ENCODE measurements at places on chromosomes 11 and 22.
A peak's percentile ranks its signal among the peaks of the same experiment; 100 is the strongest.

GRCh38 chr11:10247011-10247410 is 47.0 kb downstream of the SBF2 start:
- DNase-seq: no peak

- DNase-seq: no peak
Observed at GRCh38 chr11:23919455-23919854, 577.4 kb upstream of the LUZP2 start.

- DNase-seq: peak; percentile 85
Observed at GRCh38 chr11:130737866-130738431, 178.3 kb downstream of the SNX19 start.

DNA sequence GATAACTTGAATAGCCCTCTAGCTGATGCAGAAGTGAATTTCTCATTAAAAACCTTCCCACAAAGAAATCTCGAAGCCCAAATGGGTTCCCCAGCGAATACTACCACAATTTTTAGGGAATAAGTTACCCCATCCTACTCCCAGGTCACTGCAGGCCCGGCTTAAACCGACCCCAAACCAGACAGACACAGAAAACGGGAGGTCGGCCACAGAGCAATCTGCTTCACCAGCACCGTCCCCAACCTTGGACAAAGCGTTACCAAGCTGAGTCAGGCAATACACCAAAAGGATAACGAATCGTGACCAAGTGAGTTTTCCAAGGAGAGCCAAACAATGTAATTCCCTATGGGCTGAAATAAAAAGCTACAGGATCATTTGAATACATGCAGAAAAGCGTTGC is 575 bp upstream of the MOV10L1 start:
- no peak for DNase-seq

DNA sequence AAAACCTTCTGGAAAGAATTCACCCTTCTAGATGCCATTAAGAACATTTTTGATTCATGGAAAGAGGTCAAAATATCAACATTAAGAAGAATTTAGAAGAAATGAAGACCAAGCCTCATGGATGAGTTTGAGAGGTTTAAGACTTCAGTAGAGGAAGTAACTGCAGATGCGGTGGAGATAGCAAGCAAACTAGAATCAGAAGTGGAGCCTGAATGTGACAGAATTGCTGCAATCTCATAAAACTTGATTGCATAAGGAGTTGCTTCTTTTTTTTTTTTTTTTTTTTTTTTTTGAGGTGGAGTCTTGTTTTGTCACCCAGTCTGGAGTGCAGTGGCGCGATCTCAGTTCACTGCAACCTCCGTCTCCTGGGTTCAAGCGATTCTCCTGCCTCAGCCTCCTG is 51.6 kb downstream of the MS4A13 start:
- DNase-seq: no peak

DNA sequence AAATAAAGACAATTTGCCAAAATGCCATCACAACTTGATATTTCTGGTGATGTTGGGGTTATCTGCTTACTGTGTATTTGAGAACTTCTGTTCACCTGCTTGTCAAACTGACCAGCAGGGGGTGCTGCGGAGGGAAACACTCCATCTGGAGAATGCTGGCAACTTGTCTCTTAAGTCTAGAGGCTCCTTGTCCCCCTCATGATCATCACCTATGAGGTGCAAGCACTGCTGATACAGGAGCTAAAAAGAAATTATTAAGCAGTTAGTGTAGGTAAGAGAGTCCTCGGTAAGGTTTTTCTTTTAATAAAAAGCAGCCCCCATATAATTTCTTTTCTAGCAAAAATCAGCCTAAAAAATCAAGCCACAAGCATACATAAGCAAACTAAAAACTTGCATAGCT is 32.7 kb upstream of the GLYATL1B start:
- DNase-seq: peak; percentile 78

- peak; percentile 38 for DNase-seq
Observed at GRCh38 chr22:24728790-24729637, 45.5 kb downstream of the PIWIL3 start.

DNA sequence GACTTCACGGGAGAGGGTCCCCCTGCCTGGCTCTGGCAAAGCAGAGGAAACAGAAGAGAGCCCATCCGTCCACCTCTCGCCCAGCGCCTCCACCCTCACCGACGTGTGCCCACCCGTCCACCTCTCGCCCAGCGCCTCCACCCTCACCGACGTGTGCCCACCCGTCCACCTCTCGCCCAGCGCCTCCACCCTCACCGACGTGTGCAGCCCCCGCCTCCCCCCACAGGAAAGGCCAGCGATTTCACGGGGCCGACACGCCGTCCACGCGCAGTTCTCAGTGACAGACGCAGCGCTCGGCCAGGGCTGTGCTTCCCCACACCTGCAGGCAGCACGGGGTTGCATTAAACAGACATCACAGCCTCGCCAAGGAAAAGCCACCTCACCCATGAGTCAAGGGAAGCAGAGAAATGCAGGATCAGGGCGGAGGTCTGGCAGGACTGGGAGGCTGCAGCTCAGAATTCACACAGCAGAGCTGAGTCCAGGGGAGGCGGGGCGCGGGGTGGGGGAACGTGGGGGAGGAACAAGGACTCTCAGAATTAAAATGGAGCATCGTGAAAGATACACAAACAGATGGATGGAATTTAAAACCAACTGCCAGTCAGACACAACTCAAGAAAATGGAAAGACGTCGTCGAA is 377.7 kb downstream of the BRD1 start:
- DNase-seq: peak; percentile 25

DNA sequence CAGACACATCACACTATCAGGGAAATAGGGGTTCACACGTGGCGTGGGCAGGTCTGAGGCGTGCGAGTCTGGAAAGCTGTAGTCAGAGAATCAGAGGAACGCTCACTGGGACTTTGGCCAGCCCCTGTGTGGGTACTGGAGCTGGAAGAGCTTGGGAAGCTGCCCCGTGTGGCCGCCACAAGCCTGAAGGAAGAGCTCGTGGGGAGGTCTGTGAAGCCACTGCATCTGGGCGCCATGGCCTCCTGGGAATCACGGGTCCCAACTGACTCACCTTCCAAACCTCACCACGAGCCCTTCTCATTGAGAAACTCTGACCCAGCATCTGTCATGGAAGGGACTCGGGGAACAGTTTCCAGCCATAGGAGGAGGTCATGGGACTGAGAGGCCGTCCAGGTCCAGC is 5.9 kb upstream of the MRGPRF start:
- no peak for DNase-seq
